Fibroblast of skin of scalp (primary cell): ENCODE measurements at places on chromosomes 12 and 14.

DNA sequence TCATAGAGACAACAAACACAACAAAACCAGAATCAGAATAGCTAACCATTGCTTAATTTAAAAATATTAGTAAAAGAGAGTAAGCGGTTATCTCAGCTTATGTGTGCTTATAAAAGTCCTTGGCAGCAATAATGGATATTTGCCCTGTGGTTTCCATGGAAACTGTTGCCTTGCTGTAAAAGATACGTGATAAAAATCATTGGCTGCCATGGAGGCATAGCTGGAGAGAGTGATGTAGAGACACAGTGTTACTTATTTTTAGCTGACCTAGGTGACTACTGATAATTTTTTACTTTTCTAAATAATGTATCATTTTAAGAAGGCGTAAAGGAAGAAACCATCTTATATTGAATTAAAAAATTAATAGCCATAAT lies 92.9 kb downstream of the ERC1 start:
- DNase-seq, result peak; percentile 46

GRCh38 chr14:62662811-62663455 lies 382.3 kb downstream of the KCNH5 start:
- DNase-seq, result no peak

DNA sequence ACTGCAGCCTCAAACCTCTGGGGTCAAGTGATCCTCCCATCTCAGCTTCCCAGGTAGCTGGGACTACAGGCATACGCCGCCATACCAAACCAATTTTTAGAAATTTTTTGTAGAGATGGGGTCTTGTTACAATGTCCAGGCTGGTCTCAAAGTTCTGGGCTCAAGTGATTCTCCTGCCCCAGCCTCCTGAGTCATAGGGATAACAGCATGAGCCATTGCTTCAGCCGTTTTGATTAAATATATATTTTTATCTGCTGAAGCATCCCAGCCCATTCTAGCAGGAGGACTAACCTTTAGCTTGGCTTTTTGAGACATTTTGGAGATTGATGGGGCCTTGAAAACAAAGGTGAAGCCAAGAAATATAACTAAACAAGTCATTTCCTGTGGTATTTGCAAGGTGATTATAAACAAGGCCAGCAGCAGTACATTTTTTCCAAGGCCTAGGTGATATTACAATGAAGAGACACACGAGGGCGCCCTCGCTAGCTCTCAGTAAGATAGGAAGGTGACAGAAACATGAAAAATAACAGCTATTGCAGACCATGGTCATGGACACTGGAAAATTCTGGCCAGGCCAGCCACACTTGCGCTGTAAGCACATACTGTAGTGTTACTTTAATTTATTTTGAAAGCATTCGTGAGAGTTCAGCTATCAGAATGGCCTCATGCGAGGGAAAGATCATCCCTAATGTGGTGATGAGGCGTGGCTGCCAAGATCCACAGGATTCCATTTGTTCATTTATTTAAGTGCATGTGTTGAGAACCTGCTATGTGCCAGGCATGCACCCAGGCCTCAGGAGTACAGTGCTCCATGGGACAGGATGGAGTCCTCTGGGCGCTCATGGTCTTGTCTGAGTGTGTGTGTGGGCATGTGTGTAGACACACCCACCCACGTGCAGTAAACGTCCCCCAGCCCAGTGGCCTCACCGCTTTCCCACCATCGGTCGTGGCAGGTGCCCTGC lies 63.5 kb downstream of the DGLUCY start:
- peak; percentile 60 for DNase-seq

- no peak for DNase-seq
Measured at GRCh38 chr12:69057742-69058141, 124.8 kb upstream of the CPM start.

GRCh38 chr14:53719536-53719935 lies 237.1 kb downstream of the BMP4 start:
- no peak for DNase-seq

DNA sequence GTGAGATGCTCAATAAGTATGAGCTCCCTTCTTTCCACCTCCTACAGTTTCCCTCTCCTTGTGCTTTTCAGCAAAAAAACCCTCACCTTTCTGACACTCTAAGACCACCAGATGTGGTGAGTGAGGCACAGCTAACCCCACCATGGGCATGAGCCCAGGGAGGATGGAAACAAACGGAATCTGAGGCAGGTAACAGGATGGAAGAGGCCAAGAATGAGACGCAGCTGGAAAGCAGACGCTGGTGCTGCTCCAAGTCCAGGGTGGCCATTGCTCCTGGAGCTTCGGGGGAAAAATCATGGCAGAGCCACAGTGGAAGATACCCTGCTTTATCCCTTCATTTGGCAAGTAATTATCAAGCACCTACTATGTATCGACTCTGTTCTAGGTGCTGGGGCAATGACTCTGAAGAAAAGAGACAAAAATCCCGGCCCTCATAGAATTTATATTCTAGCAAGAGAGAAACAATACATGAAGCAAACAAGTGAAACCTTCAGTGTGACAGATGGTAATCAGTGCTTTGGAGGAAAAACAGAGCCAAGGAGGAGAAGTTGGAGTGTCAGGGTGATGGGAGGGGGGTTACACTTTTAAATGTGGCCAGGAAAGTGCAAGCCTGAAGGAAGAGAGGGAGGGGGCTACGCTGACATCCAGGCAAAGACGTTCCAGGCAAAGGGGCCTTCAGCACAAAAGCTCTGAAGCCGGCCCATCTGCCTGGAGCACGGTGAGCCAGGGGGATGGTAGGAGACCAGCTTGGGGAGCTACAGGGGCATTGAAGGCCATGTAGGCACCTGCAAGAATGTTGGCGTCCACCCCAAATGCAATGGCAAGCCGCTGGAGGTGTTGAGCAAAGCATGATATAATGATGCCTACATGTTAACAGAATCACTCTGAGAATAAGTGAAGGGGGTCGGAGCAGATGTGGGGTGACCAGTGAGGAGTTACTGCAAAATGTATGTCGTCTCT lies 154.2 kb downstream of the DPF3 start:
- no peak for DNase-seq

DNA sequence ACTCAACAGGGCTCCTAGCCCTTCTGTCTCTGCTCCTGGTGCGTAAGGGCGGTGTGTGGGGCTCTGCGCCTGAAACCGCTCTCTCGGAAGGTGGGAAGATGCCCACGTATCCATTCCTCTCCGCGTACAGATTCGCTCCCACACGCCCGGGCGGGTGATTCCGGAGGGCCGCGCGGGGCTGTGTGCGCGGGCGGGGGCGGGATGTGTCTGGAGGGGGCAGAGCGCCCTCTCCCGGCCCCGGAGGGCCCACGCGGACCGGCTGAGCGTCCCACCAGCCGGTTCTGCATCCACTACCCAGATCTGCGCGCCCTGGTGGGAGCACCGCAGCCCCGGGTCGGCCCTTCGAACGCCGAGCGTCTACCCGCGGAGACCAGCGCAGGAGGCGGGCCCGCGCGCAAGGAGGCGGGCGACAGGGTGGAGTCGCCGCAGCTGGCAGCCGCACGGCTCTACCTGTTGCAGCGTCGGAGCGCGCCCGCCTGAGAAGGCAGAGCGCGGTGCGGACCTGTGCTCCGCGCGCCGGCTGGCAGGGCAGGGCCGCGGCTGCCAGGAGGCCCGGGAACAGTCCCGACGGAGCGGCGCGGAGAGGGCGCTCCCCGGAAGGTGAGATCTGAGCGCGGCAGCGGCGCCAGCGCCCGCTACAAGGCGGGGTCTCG lies 1.4 kb upstream of the KCNK13 start:
- peak; percentile 44 for DNase-seq

GRCh38 chr12:56520506-56520905 lies 1.1 kb upstream of the RBMS2 start:
- no peak for DNase-seq

DNA sequence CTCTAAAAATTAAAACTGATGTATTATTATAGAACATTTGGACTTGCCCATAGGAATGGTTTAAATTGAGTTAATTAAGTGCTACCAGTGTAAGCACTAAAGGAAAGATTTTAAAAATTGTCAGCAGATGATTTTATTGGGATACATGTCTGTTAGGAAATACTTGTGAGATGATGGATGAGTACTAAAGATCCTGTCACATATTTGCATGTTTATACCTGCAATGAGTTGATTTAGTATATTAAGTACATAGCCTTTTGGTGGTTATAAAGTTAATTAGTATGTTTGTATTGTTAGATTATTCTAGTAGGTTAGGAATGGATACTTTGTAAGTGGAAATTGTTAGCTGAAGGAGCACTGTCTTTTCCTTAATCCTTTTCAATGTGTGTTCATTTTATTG lies 67.2 kb downstream of the CCDC91 start:
- no peak for DNase-seq

GRCh38 chr12:24379433-24379832 lies 430.0 kb upstream of the SOX5 start:
- DNase-seq, result no peak

GRCh38 chr14:36844443-36845195 lies 183.0 kb downstream of the PAX9 start:
- no peak for DNase-seq

- peak; percentile 27 for DNase-seq
Measured at GRCh38 chr12:50006754-50007442, 18.4 kb downstream of the RACGAP1 start.

DNA sequence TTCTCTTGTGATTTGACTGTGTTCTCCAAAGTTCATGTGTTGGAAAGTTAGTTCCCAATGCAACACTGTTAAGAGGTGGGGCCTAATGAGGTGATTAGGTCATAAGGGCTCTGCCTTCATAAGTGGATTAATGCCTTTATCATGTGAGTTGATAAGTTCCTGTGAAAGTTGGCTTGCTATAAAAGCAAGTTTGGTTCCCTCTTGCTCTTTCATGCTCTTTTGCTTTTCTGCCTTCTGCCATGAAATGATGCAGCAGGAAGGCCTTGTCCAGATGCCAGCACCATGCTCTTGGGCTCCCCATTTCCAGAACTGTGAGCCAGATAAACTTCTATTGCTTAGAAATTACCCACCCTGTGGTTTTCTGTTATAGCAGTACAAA lies 41.9 kb downstream of the SLC16A7 start:
- DNase-seq, result no peak

GRCh38 chr12:51011955-51012354 lies 14.2 kb downstream of the SLC11A2 start:
- DNase-seq, result no peak

DNA sequence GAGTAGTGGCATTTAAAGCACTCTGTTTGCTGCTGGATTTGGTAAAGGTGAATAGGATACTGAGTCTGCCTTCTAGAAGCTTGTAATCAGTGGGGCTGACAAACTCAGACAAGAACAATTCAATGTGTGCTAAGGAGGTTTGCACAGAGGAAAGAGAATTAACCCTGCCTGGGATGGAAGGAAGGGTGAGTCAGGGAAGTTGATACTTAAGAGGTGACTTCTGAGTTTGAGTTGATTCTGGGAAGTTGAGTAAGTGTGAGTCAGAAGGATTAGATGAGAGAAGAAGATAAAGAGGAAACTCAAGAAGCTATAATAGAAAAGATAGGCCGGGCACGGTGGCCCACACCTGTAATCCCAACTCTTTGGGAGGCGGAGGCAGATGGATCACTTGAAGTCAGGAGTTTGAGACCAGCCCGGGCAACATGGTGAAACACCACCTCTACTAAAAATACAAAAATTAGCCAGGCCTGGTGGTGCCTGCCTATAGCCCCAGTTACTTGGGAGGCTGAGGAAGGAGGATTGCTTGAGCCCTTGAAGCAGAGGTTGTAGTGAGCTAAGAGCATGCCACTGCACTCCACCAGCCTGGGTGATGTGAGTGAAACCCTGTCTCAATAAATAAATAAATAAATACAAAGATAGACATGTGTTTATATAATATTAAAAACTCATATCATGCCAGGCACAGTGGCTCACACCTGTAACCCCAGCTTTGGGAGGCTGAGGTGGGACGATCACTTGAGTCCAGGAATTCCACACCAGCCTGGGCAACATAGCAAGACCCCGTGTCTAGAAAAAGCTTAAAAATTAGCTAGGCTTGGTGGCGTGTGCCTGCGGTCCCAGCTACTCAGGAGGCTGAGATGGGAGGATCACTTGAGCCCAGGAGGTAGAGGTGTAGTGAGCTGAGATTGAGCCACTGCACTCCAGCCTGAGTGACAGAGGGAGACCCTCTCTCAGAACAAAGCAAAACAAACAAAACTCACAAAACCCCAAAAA lies 126.8 kb upstream of the CPM start:
- peak; percentile 66 for DNase-seq

GRCh38 chr14:72544615-72545387 lies 349.1 kb downstream of the DPF3 start:
- DNase-seq, result no peak

DNA sequence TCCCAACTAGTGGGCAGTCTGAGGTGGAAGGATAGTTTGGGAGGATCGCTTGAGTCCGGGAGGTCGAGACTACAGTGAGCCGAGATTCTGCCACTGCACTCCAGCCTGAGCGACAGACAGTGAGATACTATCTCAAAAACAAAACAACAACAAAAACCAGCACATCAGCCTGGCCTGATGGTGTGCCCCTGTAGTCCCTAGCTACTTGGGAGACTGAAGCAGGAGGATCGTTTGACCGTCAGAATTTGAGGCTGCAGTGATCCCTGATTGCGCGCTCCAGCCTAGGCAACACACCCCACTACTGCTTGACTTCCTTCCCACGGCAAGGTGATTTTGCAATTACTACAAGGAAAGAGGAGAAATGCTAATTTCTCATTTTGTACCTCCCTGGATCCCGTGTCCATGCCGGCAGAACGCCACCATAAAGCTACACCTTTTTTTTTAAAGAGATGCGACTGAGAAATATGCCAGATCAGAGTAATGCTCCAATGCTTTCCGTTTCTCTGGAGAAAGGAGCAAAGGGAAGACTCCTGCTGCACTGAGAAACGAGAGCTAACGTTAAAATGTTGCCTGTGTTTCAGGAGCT lies 672 bp upstream of the SCFD1 start:
- DNase-seq, result peak; percentile 4

GRCh38 chr12:41365653-41366171 lies 177.6 kb downstream of the PDZRN4 start:
- no peak for DNase-seq

DNA sequence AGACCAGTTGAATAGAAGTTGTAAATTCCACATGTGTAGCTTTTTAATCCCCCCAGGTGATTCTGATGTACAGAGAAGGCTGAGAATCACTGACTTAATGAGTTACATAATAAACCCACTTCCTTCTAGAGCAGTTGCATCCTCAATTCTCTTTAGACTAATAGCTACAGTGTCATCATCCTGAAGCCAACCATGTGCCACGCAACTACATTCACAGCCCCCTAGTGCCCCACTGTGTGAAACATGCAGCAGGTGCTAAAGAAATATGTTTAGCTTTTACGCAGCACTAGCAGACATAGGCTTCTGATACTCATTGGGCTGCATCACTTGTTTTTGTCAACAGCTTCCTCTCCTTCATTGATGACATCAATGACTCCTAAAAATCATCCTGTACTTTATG lies 1168.3 kb downstream of the BCL11B start:
- no peak for DNase-seq

GRCh38 chr14:68191567-68192321 lies 372.2 kb downstream of the RAD51B start:
- DNase-seq, result no peak

- DNase-seq, result no peak
Measured at GRCh38 chr12:124464062-124464461, 103.3 kb downstream of the NCOR2 start.

- no peak for DNase-seq
Measured at GRCh38 chr12:24595652-24596235, 353.2 kb downstream of the BCAT1 start.
